ENCODE measurements at places on chromosomes 3 and 15. TPM values are rescaled to one million over a fixed set of nuclear protein-coding genes. Genes with fewer than 3 reads are reported as not detected.

SLC22A14 gene
- 0.69 TPM for total RNA-seq

GABRB3 gene
- total RNA-seq, result 141 TPM

MESP2 gene
- 0.92 TPM for total RNA-seq

ATP1B3 gene
- 61.4 TPM for total RNA-seq

TGM5 gene
- not detected for total RNA-seq

SYNM gene
- total RNA-seq, result 14.8 TPM

LSMEM2 gene
- 1.2 TPM for total RNA-seq

CDHR4 gene
- total RNA-seq, result 0.23 TPM

RBMS3 gene
- 36.2 TPM for total RNA-seq

ADGRG7 gene
- total RNA-seq, result not detected

GUCA1C gene
- not detected for total RNA-seq

SV2B gene
- 30.2 TPM for total RNA-seq

IL5RA gene
- total RNA-seq, result 11.1 TPM

MKRN2OS gene
- total RNA-seq, result 0.92 TPM

AP2M1 gene
- 388 TPM for total RNA-seq

ACKR4 gene
- not detected for total RNA-seq

GOLGA6B gene
- not detected for total RNA-seq

DTX3L gene
- 6.7 TPM for total RNA-seq

ITPR1 gene
- 34.1 TPM for total RNA-seq

GRK7 gene
- not detected for total RNA-seq

TMIE gene
- total RNA-seq, result 1.6 TPM

PPARG gene
- total RNA-seq, result 3.0 TPM

CTXN2 gene
- total RNA-seq, result 1.6 TPM

MCTP2 gene
- 3.2 TPM for total RNA-seq

GRM7 gene
- total RNA-seq, result 76.1 TPM

FXR1 gene
- 172 TPM for total RNA-seq

NR2E3 gene
- not detected for total RNA-seq

IGF2BP2 gene
- total RNA-seq, result 19.6 TPM

PFKFB4 gene
- 20.8 TPM for total RNA-seq

CPN2 gene
- total RNA-seq, result not detected

TYRO3 gene
- 32.3 TPM for total RNA-seq

EFCC1 gene
- total RNA-seq, result 1.6 TPM

GASK1A gene
- 9.9 TPM for total RNA-seq

ROBO1 gene
- total RNA-seq, result 193 TPM

AZI2 gene
- total RNA-seq, result 75.2 TPM

NEK10 gene
- total RNA-seq, result 58.8 TPM

SLC27A2 gene
- 6.2 TPM for total RNA-seq
